Activated CD4-positive, alpha-beta T cell treated with anti-CD3 and anti-CD28 coated beads for 36 hours (primary cell): ENCODE measurements at places on chromosomes 11 and 22. TPM values are rescaled to one million over a fixed set of nuclear protein-coding genes. Genes with fewer than 3 reads are reported as not detected.
A peak's percentile ranks its signal among the peaks of the same experiment; 100 is the strongest.

- DNase-seq, result no peak
Observed at GRCh38 chr11:114155116-114155515, 95.6 kb downstream of the ZBTB16 start.

DNA sequence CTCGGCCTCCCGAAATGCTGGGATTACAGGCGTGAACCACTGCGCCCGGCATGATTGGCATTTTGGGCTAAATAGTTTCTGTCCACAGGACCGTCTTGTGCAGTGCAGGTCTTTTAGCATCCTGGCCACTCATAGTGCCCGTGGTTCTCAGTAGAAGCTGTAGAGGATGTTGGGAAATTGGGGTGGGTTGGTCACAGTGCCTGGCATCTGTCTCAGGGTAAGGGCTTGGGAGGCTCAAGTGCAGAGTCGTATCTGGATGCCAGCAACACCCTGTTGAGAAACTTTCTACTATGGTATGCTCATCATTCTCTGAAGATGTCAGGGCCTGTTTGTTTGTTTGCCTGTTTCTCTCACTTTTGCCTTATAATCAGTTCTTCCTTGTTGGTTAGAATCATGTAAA is 21.9 kb downstream of the UBE2L3 start:
- no peak for DNase-seq

DNA sequence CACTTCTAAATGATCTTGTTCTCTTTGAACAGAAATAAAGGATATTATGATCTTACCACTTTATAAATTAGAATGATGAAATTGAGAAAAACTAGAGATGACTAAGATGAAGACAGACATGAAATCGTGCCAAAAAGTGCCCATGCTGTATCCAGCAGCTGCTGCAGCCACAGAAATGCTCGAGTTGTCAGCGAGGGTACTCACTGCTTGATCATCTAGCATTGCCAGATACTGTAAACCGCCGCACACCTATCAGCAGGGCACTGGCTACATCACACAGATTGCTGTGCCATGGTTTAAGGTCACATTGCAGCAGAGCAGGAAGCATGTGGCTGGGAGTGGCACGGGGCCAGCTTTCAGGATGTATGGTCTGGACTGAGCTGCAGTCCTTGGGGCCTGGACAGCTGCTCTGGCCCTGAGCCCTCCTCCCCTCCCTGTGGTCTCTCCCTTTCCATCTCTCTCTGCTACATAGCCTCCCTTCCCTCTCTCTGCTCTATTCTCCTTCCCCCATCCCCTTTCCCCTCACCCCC is 51.0 kb upstream of the SEPTIN5 start:
- DNase-seq, result peak; percentile 31

- DNase-seq, result no peak
Observed at GRCh38 chr11:117204283-117205080, 5.3 kb downstream of the TAGLN start.

The APOBEC3H gene
- total RNA-seq, result 5.2 TPM

DNA sequence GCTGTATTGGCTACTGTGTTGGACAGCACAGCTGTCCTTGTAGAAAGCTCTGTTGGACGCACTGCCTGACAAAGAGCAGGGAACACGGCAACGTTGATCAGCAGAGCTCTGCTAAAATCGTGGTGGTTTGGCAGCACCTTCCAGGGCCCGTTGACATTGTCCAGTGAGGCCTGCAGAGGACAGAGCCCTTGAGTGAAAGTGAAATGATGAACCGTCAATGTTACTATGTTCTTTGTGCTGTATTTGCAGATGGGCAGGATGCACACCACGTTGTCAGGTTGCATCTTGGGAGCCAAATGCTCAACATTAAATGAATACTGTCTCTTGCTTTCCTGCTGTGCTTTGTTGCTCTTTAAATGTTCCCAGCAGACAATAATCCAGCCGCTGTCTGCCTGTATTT is 69.7 kb downstream of the NELL1 start:
- DNase-seq, result no peak

DNA sequence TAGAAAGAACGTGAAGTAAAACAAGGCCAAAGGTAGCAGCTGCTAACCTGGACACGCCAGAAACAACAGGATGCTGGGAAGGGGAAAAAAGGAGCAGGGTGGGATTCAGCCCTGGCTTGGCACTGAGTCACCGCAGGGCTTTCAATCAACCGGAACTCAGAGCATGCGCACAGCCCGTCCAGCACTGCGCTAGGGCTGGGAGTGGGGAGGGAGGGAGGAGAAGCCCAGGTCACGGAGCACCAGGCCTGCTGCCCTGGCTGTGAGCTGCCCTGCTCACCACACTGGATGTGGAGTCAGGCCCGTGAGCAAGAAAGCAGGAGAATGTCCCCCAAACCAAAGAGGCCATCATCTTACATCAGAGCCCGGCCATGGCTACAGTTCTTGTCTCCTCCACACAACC is 51.5 kb downstream of the APOL1 start:
- DNase-seq, result no peak

- DNase-seq, result no peak
Observed at GRCh38 chr11:100555931-100556330, 131.2 kb upstream of the ARHGAP42 start.

DNA sequence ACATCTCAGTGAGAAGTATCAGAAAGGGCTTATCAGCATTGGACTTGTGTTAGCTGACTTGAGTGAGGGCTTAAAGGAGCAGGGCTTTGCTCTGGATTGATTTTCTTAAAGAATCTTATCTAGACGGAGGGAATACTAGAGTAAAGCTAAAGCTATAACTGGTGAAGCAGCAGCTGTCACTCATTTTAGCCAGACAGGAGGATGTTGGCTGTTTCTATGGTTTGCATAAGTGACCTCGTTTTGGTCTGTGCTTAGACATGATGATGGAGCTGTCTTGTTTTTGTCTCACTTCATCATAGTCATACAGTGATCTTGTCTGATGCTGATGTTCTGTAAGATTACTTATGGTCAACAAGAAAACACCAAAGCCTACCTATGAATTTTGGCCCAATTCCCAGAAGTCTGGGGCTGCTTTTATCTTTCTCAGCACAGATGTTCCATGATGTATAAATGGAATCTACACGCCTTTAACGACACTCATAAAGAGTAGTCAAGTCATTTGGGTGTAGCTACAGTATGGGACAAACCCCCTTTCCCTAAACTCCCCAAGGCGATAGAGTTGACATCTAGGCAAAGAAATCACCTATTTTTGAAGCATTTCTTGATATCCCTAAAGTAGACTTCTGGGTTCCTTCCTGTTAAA is 77.5 kb upstream of the UCP3 start:
- no peak for DNase-seq

DNA sequence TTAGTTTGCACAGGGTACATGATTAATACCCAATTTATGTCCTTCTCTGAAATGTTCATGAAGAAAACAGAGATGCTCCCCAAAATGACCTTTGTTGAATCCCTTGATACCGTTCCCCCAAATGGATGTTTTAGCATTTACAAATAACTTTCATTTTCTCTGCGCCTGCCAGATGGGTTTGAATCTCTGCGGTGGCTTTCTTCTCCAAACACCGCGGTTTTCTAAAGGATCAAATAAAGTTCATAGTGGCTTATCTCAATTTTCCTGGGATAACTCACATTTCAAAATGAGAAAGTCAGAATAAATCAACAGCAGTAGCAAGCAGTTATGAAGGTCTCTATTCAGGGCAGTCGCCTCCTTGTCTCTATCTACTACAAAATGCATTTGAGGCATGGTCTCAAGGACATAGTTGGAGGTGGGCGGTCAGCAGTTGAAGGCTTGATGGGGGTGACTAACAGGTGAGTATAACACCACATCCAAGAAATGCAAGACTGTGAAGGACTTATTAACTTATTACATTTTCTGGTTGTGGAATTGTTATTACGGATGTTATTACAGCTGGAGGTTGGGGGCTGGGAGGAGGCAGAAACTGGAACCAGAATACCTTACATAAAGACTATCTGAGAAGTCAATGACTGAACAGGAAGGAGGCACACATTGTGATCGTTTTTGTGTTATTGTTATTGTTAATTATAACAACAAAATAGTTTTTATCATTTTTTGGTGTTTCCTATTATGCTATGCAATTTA is 1513.3 kb downstream of the FAM181B start:
- DNase-seq, result no peak

The FOLR2 gene
- not detected for total RNA-seq

- no peak for DNase-seq
Observed at GRCh38 chr11:63910675-63911074, 6.3 kb downstream of the RCOR2 start.

The CHRNA10 gene
- total RNA-seq, result 0.91 TPM

DNA sequence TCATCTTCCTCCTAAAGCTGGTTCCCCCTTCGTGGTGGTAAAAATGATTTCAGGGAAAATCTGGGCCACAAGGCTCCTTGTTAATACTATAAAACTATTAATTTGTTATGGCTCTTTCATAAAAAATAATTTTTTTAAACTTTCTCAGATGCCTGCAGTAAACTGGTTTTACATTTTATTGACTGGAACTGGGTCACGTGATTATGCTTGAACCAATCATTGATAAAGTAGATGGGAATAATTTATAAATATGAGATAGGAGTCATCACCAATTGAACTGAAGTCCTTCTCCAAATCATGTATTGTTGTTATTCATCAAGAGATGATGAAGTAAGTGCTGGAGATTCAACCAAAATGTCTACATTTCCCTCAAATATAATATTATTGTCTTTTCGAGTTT is 138.4 kb downstream of the SLC17A6 start:
- DNase-seq, result no peak

The PYGM gene
- 0.87 TPM for total RNA-seq

DNA sequence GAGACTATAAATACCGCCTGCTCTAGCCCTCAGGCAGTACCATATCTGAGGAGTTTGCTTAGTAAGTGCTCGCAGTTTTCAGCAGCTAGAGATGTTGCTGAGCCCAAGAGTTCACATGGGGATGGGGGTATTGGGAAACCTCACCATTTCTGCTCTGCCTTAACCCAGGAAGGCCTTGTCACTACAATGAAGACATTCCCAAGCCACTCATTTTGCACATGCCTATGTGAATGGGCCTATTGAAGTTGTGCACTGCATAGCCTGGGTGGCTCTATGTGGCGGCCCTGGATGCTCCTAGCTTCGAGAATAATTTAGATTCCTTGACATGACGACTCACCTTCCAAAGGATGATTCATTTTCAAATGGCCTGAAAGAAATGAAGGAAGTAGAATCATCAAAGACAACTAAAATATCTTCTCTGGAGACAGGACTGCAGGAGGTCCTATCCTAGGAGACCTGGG is 163.4 kb downstream of the ADAMTS15 start:
- no peak for DNase-seq

- no peak for DNase-seq
Observed at GRCh38 chr11:1823376-1824220, 11.2 kb upstream of the SYT8 start.

The SLC6A5 gene
- total RNA-seq, result not detected

GRCh38 chr11:57325735-57326048 is 940 bp upstream of the TNKS1BP1 start:
- DNase-seq, result no peak

DNA sequence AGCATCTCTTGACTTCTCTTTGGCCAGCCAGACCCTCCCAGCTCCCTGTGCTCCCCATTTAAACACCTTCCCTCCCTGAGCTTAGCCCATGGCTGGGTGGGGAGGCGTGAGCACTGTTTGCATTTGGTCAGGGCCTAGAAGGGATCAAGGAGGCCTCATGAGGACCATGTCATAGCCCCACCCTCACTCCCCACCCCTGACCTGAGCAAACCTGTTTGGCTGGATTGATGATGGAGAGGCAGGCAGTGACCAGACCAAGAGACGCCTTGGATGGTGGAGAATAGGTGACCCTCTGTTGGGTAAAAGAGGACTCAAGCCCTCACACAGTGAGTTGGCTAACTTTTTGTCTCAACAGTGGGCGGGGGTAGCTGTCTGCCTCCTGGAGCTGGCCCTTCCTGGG is 49.9 kb downstream of the ST3GAL4 start:
- no peak for DNase-seq

DNA sequence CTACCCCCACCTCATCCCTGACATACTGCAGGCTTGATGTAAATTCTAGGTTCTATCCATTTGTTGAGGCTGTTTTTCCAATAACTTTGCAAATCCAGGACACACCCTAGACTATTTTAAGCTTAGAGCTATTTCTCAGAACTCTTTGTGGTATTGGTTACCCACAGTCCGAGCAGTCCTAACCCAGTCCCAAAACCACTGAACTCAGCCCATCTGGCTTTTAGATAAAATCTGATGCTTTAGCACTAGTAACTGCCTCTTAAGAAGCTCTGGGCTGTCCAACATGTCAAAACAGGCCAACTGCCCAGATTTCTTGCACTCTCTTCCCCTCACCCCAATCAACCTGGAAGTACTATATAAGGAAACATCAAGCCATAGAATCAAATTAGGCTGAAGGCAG is 344.4 kb upstream of the CADM1 start:
- no peak for DNase-seq

- no peak for DNase-seq
Observed at GRCh38 chr11:84140386-84141169, 854.4 kb upstream of the CCDC90B start.

The NAALAD2 gene
- total RNA-seq, result not detected

DNA sequence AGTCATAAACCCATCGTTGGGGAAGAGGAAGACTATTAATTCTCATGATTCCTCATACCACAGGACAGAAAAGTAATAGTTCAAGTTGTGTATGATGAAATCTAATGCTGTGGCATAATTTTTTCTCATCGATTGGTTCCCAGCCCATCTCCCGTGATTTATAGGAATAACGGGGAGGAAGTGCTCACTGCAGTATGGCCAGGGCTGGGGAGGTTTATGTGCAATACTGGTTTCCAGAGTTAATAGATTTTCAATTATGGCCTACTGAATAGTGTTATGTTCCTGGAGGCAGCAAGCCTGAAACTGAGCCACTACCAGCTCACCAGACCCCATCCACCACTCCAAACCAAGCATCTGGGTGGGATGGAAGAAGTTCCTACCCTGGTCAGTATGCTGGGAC is 147.1 kb upstream of the NCAM1 start:
- no peak for DNase-seq

The MS4A8 gene
- total RNA-seq, result not detected

The LDHAL6A gene
- not detected for total RNA-seq

GRCh38 chr11:85464283-85464682 is 162.9 kb downstream of the DLG2 start:
- DNase-seq, result no peak

DNA sequence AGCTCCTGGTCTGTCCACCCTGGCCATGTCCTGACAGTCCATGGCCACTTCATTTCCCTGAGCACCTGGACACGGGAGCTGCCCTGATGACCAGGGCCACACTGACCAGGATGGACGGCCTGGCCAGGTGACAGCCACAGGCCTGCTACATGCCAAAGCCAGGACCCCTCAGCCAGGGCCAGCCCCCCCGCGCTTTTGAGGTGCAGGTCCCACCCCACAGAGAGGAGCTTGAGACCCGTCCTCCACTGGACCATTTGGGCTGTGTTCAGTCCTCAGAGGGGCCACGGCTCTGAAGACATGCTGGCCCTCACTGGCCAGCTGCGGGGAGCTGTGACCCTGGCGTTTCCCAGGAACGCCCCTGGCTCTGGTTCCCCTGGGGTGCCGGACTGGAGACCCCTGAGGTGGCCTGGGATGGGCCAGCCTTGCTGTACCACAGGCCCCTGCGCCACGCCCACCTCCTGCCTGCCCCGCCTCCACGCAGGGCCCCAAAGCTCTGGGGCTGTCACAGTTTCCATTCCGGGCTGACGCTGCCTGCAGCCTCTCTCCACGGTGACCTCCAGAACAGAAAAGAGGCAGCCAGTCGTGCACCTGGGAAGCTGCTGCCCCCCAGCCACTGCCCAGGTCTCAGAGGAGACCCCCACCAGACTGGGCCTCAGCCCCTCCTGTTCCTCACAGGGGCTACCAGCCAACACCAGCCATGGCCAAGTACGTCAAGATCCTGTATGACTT is 18.2 kb downstream of the EPS8L2 start:
- DNase-seq, result peak; percentile 53

The SHANK3 gene
- total RNA-seq, result 0.14 TPM

The OR51B2 gene
- total RNA-seq, result not detected
